ENCODE measurements at places on chromosomes 5 and 9. TPM values are rescaled to one million over a fixed set of nuclear protein-coding genes. Genes with fewer than 3 reads are reported as not detected.

- no peak for DNase-seq
These were observed 146.3 kb upstream of the FSTL4 start for GRCh38 chr5:133758641-133759040.

GRCh38 chr9:120876842-120877240 lies at the start of gene PHF19:
TSS of gene PHF19 (minus strand) at chr9:120877188. CDS start at chr9:120874741, 2,447 bp downstream.
- no peak for DNase-seq

Gene TMEM232
- 10.9 TPM for total RNA-seq

- no peak for DNase-seq
These were observed 58.3 kb upstream of the ADAMTS2 start for GRCh38 chr5:179403426-179404147.

DNA sequence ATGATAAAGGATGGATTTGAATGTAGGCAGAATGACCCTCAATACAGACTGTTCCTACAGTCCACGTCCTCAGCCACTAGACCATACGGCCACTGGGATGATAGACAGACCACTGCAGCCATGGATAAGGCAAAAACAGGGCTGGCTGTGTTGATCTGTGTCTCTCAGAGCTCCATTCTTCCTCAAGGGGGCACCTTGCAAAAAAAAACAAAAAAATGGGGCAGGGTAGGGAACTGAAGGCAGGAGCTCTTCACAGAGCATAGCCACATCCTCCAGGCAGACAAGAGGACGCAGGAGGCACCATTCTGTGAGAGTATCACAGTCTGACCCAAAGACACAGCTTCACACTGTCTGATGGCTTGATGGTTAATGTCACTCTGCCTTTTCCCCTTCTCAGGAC lies 61.2 kb upstream of the GABRP start:
- no peak for DNase-seq

DNA sequence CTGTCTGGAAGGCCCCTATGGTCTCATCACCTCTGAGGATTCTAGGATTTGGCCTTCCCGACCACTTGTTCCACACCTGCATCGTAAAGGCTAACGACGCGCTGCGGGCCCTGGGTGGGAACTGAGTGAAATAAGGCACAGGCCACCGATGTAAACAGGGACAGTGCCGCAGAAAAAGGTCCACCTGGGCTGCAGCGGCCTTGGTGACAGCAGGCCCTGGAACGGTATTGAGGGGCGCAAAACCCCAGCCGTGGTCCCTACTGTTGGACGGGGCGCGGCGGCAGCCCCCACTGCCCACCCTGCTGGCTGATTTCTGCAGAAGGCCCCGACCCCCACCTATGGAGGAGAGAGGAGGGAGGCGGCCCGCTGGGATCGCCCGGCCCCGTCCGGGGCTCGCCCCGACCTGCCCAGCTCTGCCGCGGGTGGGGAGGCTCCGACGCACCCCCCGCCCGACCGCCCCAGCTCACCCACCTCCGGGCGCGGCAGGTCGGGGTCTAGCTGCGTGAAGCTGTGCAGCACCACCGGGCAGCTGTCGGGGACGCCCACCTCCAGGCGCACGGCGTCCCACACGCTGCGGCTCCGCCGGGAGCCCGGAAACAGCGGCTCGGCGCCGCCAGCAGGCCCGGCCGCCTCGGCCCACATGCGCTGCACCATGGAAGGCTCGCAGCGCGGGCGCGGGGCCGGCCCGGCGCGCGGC lies 391 bp downstream of the RALGDS start:
- DNase-seq, result no peak

GRCh38 chr9:36056896-36057295 lies 20.2 kb downstream of the RECK start:
- DNase-seq, result no peak

DNA sequence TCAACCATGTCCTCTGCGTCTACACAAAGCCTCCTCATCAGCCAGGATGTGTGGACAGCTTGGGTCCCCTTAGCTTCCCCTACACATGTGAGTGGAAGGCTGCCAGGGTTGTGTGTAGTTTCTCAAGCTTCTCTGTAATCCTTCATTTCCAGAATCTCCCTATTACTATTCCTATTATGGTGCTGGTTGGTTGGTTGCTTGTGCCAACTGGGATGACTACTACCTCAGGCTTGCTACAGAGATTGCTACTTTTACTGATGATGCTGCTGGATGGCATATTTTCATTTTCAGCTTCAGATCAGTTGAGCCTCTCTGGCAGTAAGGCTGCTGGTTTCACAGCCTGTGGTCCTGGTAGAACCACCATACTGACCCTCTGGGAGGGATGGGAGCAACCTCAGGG lies 39.9 kb downstream of the ATG10 start:
- no peak for DNase-seq

DNA sequence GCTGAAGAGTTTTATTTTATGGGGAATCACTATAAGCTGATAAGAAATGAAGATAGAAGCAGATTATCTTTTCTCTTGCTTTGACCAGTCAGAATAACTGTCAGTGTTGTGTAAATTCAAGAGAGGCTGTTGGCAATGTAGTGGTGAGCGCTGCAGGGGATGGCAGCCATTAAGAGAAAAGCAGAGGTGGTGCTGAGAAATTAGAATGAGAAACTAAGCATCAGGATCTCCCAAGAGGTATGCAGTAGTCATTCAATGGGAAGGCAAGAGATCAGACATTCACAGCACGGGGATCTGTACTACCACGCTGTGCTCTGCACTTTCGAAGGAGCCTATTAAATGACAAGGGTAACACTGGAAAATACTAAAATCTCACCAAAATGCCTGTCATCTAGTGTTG lies 768.5 kb upstream of the ACO1 start:
- DNase-seq, result no peak

- peak; percentile 26 for DNase-seq
These were observed 279.1 kb upstream of the DMAC1 start for GRCh38 chr9:8078641-8079140.

- no peak for DNase-seq
These were observed 1.6 kb downstream of the ARSI start for GRCh38 chr5:150301170-150301505.

- DNase-seq, result no peak
These were observed 13.1 kb downstream of the HRH2 start for GRCh38 chr5:175671013-175671412.

DNA sequence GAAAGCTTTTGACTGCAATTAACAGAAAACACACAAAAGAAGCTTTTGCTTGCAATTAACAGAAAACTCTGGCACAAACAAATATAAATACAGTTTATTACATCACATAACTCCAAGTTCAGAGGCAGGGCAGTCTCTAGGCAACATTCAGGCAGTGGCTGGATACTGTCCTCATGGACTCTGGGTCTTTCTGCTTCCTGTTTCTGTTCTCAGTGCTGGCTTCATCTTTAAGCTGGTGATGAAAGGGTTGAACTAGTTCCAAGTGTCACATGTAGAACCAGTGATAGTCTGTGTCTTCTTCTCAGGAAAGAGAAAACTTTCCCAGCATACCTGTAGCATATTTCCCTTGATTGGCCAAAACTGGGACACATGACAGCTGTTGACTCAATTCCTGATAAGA lies 222.6 kb upstream of the GLRA1 start:
- DNase-seq, result no peak

Gene AGXT2
- total RNA-seq, result not detected

Gene TSLP
- 0.29 TPM for total RNA-seq

Gene MAN2A1
- total RNA-seq, result 53.1 TPM

DNA sequence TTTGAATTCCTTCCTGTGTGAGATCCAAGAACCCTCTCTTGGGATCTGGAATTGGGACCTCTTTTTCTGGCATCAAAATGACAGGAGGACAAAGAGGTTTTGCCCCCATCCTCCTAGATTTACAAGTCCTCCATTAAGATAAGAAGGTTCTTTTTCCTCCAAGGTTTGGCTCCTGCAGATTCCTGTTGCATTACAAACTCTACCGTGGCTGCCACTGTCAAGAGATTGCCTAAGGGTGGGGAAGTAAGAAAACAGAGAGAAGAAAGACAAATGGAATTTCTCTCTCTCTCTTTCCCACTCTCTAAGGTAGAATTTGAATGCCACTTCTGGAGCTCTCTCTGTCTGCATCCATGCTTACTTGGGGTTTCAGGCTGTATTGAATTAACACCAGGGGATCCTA lies 12.0 kb upstream of the SVEP1 start:
- no peak for DNase-seq

Gene ANKRA2
- 11.2 TPM for total RNA-seq

DNA sequence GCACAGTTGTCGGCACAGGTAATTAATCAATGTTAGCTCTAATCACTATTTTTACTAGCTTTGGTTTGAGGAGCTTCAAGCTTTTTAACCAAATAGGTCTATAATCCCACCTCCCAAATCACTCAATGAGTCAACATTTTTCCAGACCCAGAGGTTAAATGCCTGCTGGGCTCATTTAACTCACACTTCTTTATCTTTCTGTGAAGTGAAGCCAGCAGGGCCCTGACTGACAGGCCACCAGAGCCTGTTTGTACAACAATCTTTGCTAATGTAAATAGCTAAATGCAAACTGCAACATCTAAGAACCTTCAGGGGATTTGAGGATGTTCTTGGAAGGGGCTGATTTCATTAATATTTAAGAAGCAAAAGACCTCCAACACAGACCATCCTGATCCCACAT lies 98.4 kb upstream of the NREP start:
- no peak for DNase-seq

GRCh38 chr5:3736926-3737325 lies 141.3 kb downstream of the IRX1 start:
- DNase-seq, result no peak

- no peak for DNase-seq
These were observed 115.6 kb upstream of the ADAMTSL1 start for GRCh38 chr9:18358325-18358724.

- DNase-seq, result no peak
These were observed 227.8 kb downstream of the MELK start for GRCh38 chr9:36800455-36800854.

GRCh38 chr5:124906339-124907097 lies 160.1 kb upstream of the ZNF608 start:
- peak; percentile 31 for DNase-seq

DNA sequence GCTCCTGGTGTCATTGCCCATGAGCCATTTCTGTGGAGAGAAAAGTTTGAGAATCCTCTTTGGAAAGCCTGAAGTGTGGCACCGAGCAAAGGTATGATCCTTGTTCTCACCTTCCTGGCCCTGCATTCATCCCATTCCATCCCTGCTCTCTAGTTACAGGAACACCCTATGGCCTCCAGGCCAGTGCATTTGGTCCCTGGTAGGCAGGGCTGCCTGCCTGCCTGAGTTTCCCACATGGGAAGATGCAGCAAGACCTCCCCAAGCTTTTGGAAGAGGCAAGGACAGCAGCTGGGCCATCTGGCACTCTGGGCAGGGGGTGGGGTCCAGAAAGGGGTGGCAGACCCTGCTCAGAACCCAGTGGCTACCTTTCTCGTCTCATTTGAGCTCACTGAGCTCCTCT lies 24.5 kb downstream of the IGIP start:
- DNase-seq, result no peak

DNA sequence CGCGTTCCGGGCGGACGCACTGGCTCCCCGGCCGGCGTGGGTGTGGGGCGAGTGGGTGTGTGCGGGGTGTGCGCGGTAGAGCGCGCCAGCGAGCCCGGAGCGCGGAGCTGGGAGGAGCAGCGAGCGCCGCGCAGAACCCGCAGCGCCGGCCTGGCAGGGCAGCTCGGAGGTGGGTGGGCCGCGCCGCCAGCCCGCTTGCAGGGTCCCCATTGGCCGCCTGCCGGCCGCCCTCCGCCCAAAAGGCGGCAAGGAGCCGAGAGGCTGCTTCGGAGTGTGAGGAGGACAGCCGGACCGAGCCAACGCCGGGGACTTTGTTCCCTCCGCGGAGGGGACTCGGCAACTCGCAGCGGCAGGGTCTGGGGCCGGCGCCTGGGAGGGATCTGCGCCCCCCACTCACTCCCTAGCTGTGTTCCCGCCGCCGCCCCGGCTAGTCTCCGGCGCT lies at the start of gene DAPK1:
TSS of gene DAPK1 (plus strand) at position 264 of the 442 bp plus-strand sequence. CDS start 1,211 bp downstream, outside the sequence.
- DNase-seq, result no peak

DNA sequence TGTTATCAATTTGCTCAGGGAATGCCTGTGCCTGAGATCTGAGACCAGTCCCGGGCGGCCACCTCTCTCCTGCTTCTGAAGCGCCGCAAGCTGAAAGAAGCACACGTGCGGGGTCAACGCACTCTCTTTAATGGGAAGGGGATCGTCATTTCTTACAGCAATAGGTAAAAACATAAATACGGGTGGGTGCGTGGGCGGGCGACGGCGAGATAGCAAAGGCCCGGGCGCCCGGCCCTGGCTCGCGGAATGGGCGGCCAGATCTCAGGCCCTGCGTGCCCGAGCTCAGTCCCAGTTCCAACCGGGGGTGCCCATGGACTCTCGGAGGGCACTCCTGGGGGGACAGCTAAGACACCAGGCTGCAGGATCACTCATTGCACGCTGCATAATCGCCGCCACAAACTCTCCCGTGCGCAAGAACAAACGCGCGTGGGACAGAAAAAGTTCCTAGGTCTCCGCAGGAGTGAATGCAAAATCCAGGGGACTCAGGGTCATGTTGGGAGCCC lies 3.0 kb downstream of the NKX2-5 start:
- no peak for DNase-seq

GRCh38 chr9:113669522-113670115 lies 206.1 kb downstream of the RGS3 start:
- peak; percentile 26 for DNase-seq

- DNase-seq, result no peak
These were observed 30.2 kb upstream of the EPB41L4B start for GRCh38 chr9:109351032-109351431.

Gene ARHGEF28
- total RNA-seq, result 66.1 TPM

Gene TMEM215
- total RNA-seq, result not detected

DNA sequence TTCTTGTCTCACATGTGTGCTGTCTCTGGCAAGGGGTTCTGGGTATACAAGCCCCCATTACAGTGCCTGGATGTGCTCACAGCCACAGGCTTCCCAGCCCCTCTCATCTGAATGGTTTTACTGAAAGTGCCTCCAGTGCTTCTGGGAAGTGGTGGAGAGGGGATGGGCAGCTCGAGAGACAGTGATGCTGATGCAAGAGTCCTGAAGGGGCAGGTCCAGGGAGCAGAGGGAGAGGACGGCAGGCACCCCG lies 93.5 kb downstream of the PHF2 start:
- no peak for DNase-seq

GRCh38 chr9:16869131-16869881 lies 1.2 kb downstream of the BNC2 start:
- DNase-seq, result no peak

DNA sequence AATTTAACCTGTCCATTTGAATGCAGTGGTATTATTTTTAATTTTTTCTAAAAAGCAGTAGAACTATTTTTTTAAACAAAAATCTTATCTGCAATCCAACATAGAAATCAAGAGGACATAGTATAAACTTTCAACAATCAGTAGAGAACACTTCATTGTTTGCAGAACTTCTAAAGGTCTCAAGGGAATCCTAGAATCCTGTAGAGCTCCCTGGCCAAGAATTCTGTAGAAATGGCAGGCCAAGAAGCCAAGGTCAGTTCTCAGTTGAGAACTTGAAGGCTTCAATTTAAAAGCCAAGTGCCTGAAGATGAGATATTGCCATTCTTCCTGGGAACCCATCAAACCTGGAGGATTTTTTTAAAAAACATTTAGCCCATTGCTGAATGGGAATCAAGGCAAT lies 199.2 kb upstream of the KLF4 start:
- DNase-seq, result no peak

Data from kidney epithelial cell (primary cell).